Fibroblast of the aortic adventitia (primary cell): ENCODE measurements at places on chromosomes 11 and 22. TPM values are rescaled to one million over a fixed set of nuclear protein-coding genes. Genes with fewer than 3 reads are reported as not detected.

Gene MOGAT2
- not detected in 2 replicates for total RNA-seq

Gene ASCL3
- total RNA-seq: not detected in 2 replicates

Gene BACE1
- 33.4 and 50.0 TPM in 2 replicates for total RNA-seq

Gene MUC5AC
- total RNA-seq: under 0.01 TPM in 1 of 2 replicates, not detected in the other

Gene UCP3
- 0.54 TPM in 1 of 2 replicates, not detected in the other for total RNA-seq

Gene FLRT1
- 0.18 TPM in 1 of 2 replicates, not detected in the other for total RNA-seq

Gene RAG2
- total RNA-seq: not detected in 2 replicates

Gene KDM4E
- total RNA-seq: not detected in 2 replicates

Gene BAIAP2L2
- total RNA-seq: 3.2 and 6.0 TPM in 2 replicates

Gene SCYL1
- total RNA-seq: 32.1 and 76.8 TPM in 2 replicates

Gene CAT
- total RNA-seq: 27.0 and 63.4 TPM in 2 replicates

Gene ANO5
- 0.16 TPM in 1 of 2 replicates, not detected in the other for total RNA-seq

Gene OR8D4
- total RNA-seq: 0.09 and 0.25 TPM in 2 replicates

Gene LIF
- total RNA-seq: 0.57 and 6.2 TPM in 2 replicates

Gene APOA4
- not detected in 2 replicates for total RNA-seq

Gene NFRKB
- total RNA-seq: 8.8 and 21.5 TPM in 2 replicates

Gene CLDN5
- 0.27 and 1.6 TPM in 2 replicates for total RNA-seq
